Anterior cingulate cortex (tissue), 58 donors: ENCODE measurements at places on chromosomes 2 and 18.

GRCh38 chr2:38514603-38515154 is 88.0 kb downstream of the HNRNPLL start:
- no peak for DNase-seq

DNA sequence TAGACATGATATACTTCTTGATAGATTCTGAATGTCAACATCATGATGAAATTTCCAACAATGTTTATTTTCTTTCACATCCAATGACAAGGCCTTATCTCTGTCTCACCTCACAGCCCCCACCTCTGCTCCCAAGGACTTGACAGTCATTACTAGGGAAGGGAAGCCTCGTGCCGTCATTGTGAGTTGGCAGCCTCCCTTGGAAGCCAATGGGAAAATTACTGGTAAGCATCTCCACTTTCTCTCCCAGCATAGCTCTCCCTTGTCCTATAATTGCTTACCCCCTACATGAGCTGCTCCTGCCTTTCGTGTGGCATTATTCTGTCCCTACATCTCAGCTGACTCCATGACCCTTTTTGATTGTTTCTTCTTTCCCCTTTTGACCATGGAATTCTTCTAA is 821.8 kb downstream of the MBD2 start:
- DNase-seq: no peak

DNA sequence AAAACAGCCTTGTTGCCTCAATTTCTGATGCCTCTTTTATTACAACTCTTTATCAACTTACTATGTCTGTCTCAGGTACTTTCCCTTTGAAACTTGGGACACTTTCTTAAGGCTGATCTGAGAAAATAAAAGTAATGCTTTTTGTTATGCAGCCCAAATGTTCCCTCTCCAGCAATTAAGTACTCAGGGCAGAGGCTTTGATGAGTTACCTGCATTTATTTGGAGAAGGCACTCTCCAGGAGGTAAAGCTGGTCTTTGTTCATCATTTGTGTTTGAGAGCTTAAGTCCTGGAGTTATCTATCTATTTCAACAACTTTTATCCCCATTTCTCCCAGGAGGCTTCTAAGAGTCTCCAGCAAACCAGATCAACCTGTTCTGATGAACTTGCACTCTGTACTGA is 259.2 kb downstream of the ASXL3 start:
- no peak for DNase-seq

GRCh38 chr2:241356871-241357260 is 781 bp downstream of the FARP2 start:
- DNase-seq: no peak

GRCh38 chr2:151549191-151549590 is 139.5 kb downstream of the RIF1 start:
- peak; percentile 5 for DNase-seq

GRCh38 chr2:66522611-66523376 is 87.9 kb downstream of the MEIS1 start:
- no peak for DNase-seq

DNA sequence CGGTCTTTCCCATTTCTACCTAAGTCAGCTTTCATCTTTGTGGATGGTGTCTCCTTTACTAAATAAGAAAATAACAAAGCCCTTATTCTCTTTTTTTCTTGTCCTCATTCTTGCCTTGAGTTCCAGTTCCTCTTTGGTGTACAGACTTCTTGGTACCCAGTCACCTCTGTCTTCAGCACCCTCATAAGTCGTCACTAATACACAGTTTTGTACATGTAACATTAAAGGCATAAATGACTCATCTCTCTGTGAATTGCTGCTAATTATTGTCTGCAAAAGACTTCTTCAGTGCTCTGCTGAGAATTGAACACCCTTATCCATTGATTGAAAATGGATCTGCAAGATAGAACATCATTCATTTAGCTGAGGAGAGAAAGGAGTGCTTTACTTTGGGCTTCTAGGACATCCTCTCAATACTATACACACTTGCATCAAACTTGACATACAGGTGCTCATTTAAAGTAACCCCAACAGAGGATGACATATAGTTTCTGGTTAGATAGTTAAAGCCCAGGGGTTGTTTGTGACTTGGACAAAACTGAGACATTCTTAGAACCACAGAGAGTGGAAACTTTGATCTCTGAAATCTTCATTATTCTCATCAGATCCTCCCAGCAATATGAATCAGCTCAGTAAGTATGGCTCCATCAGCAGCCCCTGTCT is 97.0 kb downstream of the XRCC5 start:
- no peak for DNase-seq

DNA sequence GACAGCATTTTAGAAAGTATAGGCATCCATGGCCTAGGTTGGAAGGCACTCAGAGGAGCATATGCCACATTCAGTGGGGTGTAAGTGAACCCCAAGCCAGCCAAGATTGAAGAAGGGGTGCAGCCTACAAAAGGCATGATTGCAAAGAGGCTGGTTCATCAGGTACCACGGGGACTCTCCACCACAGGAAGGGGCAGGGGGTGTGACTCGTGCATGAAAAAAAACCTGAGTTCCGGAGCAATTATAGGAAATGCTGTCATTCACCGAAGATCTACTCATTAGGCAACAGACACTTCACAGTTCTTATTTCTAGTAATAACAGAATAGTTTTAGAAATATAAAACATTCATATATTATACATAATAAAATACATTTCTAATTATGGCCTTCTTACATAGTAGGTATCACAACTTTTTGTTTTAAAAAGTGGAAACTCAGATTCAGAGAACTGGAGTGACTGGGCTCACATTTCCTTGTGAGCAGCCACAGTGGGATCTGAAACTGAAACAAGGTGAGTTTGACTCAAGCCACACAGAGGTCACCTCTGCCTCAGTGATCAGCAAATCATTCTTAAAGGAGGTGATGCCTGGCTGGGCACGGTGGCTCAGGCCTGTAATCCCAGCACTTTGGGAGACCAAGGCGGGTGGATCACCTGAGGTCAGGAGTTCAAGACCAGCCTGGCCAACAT is 188.4 kb upstream of the GYPC start:
- no peak for DNase-seq

DNA sequence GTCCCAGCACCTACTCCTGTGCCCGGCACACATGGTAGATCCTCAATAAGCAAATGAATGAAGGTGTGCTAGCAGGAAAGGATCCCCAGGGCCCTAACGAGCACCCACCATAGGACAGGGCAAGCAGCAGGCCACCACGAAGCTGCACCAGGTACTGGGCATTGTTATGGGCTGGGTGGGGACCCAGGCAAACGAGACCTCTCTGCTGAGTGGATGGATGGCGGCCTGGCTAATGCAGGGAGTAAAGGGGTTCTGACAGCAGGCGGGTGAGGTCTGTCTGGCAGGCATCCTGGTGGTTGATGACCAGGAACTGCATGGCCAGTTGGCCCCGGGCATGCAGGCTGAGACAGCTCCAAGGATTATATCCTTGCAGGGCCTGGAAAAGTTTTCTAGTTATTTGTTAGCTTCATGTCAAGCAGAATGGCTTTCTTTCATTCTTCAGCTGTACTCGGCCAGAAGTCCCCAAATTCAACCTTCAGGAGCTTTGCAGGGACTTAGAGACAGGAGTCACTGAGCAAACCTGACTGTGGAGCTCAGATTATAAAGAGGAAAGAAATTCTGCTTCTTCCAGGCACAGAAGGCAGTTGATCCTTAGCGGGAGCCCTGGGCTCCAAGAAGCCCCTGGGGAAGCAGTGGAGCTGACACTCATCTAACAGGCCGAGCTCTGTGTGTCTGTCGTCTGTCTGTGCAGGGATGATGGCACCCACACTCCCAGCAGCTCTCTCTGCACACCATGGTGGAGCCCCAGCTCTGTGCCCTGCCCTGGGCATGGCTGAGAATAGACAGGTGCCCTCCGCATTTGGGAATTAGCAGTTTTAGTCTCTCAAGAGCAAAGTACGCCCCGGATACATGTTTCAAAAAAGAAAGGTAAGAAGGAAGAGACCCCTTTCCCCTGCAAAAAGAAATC is 51.2 kb downstream of the SDC1 start:
- DNase-seq: no peak

DNA sequence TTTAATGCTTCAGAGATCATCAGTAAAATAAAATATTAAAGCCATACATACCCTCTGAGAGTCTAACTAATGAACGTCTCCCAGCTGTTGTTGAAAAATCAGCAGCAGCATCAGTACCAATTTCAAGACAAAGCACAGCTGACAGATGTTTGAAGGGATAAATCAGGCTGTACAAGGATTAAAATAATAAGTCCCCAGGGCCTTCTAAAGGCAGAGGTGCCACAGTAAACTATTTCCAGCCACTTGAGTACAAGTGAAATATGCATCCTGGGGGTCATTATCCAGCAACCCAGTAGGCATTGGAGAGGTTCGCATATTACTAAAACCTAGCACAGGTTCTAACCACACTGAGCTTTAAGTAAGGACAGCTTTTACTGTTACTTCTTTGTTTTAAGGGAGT is 76.9 kb downstream of the NXPH2 start:
- DNase-seq: no peak

DNA sequence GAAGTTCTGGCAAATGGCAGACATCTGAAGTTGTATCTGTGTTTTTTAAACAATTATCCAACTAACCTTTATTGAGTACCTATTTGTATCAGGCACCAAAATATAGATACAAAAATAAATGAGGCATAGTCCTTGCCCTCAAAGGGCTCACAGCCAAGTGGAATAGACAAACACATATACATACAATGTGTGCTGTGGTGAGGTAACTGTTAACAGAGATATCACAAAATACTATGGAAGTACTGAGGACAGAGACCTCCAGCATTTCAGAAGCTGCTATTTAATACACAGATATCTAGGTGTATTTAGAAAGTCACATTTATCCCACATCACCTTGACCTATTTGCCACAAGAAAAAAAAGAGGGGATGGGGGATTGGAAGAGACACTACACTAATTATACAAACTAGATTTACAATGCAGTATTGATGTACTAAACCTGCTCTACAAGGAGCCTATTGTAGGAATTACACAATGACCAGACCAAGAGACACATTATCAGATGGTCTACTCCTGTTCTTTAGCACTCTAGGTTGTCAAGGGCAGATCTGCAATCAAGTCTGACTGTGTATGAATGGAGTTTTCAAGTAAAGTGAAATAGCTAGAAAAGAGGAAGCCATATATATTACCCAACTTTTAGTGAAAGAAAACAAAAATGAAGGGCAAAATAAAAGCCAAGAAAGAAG is 62.2 kb downstream of the SPIRE1 start:
- DNase-seq: no peak

DNA sequence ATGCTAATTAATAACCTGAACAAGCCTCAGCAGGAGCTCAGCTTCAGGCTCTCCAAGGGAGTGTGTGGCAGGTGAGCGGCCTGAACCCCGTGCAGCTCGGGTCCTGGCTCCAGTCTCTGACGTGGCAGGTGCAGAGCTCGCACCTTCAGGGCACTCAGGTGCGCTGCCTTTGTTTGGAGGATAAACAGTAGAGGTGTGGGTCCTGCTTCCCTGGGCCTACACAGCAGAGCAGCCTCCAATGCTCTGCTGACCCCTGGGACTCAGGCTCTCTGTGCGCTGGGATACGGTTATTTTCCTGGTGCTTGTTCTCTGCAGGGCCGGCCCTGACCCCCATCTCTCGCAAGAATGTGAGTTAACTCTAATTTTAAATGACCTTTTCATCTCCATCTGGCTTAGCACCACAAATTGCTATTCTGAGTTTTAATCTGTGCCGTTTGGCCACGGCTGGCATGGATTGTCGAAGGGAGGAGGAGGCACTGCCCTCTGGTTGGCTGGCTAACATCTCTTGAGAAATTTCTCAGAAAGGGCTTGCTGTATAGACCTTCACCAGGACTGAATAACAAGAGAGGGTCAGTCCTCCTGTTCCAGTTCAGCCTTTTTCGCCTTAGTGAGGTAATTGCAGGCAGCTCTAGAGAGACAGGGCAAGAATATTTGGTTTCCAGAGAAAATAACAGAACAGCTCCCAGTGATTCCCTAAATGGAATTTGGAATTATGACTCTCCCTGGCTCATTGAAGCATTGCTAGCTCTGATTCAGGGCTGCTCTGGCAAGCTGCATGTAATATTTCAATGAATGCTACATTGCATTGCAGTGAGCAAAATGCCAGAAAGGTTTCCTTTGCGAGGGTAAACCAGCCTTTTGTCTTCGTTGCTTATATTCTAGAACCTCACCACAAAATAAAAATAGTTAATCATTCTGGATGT is 161.8 kb downstream of the DCDC2C start:
- DNase-seq: no peak

- no peak for DNase-seq
These were observed 189.4 kb upstream of the CWC22 start for GRCh38 chr2:180196419-180196977.

- no peak for DNase-seq
These were observed 36.9 kb downstream of the CRACDL start for GRCh38 chr2:98899041-98899702.

GRCh38 chr2:9770308-9771100 is 72.8 kb upstream of the TAF1B start:
- peak; percentile 66 for DNase-seq

- no peak for DNase-seq
These were observed 878.9 kb downstream of the CPS1 start for GRCh38 chr2:211435331-211435730.
